ENCODE measurements at places on chromosomes 13 and 19.
A peak's percentile ranks its signal among the peaks of the same experiment; 100 is the strongest.

DNA sequence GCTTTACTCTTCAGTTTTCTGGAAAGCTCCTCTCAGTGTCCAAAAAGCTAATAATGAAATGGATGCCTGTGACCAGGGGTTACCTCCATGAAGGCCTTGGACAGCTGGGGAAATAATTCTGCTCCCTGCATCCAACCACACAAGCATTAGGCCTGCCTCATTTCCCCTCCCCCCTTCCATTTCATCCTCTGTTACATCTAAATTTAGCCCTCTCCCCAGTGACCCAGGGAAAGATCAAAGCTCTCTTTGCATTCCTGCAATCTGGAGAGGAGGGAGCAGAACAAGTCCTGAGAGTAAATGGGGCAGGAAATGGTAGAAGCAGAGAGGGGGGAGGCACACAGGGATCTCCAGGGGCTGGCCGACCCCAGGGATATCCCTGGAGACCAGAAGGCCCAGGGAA is 452.7 kb downstream of the TSHZ3 start:
- no peak for DNase-seq

GRCh38 chr19:47778954-47779351 is 450 bp downstream of the SELENOW start:
- no peak for DNase-seq

DNA sequence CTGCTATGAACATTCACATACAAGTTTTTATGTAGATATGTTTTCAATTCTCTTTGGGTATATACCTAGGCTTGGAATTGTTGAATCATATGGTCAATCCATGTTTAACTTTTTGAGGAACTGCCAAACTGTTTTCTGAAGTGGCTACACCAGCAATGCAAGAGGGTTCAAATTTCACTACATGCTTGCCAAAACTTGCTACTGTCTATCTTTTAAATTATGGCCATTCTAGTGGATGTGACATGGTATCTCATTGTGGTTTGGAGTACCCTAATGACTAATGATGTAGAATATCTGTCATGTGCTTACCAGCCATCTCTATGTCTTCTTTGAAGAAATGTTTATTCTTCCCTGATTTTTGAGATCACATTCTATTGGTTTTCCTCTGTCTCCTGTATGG is 860.3 kb downstream of the DIAPH3 start:
- DNase-seq: no peak

DNA sequence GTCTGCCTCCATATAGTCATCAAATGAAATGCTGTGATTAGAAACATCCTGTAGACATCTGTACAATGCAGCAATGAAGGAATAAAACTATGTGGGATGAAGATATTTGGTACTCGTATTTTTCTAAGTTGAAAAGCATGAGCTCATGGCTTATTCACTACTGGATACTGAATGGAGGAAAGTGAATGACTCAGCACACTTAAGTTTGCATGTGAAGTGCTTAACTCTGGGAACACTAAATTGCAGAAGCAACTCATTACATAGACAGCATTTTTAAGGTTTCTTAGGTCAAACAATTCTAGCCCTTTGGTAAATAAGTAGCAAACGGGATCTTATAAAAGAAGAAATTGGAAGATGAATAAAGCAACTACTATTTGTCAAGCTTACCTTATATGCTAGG is 429.0 kb upstream of the MIR17HG start:
- DNase-seq: no peak

DNA sequence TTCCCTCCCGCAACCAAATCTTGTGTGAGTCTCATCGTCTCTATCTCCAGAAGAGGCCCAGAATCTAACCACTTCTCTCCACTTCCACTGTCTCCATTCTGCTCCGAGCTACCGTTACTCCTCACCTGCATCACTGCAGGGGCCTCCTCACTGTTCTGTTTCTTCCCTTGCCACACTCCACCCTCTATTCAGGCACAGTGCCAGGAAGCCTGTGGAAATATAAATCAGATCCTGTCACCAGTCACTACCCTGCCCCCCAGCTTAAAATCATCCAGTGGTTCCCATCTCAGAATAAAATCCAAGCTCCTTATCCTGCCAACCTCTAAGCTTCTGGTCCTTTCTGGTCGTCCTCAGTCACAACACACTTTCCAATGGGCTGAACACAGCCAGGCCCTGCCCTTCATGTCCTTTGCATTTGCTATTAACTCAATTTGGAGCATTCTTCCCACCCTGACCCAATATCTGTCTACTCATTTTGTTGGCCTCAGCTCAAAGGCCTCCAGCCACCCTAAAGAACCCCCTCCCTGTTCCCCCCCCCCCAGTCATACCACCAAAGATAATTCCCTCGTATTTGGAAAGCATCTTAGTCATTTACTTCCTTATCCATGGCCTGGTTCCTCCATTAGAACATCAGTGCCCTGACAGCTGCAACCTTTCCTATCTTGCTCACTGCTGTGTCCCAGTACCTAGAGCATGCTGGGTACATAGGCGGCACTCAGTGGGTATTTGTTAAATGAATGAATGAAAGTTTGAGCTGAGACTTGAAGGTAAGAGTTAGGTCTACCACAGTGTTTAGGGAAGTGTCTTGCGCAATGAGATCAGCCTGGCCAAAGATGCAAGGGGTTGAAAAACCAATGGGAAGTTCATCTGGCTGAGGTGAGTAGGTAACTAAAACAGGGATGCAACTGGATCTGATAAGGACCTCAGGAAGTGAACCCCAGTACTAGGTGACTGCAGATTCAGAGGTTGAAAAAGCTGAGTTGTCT is 24.4 kb downstream of the ZNF175 start:
- no peak for DNase-seq

DNA sequence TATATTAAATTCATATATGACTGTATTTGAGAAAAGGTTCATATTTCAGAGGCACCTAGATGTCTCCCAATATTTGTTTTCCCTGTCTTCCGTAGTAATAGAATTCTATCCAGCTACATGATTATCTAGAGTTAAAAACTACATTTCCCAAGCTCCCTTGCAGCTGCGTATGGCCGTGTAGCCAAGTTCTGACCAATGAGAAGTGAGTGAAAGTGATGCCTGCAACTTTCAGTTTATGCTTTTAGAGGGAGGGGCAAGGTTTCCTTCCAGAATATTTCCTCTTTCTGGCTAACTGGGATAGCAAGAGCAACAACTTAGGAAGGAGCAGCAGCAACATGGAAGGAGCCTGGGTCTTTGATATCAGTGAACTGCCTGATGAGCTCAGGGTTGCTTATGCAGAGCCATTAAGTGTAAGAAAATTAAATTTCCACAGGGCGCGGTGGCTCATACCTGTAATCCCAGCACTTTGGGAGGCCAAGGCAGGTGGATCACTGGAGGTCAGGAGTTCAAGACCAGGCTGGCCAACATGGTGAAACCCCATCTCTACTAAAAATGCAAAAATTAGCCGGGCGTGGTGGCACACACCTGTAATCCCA is 23.2 kb upstream of the CYP2A13 start:
- DNase-seq: no peak

- DNase-seq: no peak
Observed at GRCh38 chr13:73722120-73722519, 412.1 kb downstream of the KLF12 start.

GRCh38 chr13:65907666-65908525 is 1322.2 kb downstream of the PCDH9 start:
- DNase-seq: no peak

DNA sequence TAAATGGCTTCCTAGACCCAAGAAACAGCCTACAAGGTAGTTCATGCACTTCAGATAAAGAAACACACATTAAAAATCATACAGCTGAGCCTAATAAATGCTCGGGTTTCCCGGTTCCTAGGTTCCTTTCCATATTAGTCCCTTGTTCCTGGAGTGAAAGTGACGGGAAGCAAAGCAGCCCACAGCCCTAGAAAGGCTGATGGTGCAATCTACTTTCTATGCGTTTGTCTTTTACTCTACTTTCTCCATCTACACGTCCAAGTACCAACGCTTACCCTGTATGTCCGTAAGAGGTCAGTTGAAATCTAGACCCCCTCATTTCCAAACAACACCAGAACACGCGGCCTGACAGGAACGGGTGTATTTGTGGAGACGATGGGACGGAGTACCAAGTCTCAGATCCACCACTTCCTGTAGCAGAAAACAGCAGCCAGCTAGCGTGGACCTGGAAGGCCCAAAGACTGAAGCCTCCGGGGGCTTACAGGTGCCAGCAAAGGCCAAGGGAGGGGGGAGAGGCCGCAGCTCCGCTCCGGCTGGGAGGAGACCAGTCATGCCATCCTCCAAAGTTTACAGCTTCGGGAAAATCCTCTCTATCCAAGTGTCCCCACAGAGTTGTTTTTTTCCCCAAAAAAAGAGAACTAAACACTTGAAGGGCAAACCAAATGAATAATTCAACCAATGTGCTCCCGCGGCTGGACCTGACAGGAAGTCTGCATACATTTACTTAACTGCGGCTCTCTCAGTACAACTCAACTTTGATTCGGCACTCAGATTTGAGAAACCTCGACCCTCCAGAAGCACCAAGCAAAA is 34.1 kb downstream of the STK24 start:
- DNase-seq: no peak

GRCh38 chr13:43242040-43242439 is 218.7 kb downstream of the DNAJC15 start:
- no peak for DNase-seq

GRCh38 chr19:18203408-18203862 is 407 bp downstream of the RAB3A start:
- DNase-seq: no peak

DNA sequence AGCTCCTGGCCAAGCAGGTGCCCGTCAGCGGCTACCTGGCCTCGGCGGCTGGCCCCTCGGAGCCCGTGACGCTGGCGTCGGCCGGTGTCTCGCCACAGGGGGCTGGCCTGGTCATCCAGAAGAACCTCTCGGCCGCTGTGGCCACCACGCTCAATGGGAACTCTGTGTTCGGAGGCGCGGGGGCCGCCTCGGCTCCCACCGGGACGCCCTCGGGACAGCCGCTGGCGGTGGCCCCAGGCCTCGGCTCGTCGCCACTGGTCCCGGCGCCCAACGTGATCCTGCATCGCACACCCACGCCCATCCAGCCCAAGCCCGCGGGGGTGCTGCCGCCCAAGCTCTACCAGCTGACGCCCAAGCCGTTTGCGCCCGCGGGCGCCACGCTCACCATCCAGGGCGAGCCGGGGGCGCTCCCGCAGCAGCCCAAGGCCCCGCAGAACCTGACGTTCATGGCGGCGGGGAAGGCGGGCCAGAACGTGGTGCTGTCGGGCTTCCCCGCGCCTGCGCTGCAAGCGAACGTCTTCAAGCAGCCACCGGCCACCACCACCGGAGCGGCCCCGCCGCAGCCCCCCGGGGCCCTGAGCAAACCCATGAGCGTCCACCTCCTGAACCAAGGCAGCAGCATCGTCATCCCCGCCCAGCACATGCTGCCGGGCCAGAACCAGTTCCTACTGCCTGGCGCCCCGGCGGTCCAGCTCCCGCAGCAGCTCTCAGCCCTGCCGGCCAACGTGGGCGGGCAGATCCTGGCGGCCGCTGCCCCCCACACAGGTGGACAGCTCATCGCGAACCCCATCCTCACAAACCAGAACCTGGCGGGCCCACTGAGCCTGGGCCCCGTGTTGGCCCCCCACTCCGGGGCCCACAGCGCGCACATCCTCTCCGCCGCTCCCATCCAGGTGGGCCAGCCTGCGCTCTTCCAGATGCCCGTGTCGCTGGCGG is 33.0 kb upstream of the EHD2 start:
- no peak for DNase-seq

GRCh38 chr19:11141937-11142527 is 13.6 kb downstream of the SPC24 start:
- DNase-seq: no peak

DNA sequence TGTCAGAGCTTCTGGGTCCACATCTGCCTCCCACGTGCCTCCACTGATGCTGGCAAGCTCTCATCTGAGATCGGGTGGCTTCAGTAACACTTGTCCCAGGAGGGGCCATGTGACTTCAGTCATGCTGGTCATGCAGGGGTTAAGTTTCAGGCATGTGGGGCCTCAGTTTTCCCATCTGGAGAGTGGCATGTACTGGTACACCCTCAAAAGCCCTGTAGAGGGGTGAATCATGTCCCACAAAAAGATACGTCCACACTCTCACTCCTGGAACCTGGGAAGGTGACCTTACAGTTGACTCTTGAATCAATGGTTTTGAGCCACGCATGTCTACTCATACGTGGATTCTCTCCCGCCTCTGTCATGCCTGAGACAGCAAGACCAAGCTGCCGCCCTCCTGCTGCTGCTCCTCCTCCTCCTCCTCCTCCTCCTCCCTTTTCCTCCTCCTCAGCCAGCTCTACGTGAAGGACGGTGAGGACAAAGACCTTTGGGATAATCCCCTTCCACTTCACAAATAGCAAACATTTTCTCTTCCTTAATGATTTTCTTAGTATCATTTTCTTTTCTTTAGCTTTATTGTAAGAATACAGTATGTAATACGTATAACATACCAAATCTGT is 53.7 kb downstream of the COMP start:
- DNase-seq: no peak

GRCh38 chr19:8161135-8161646 is 11.8 kb upstream of the FBN3 start:
- peak; percentile 94 for DNase-seq

DNA sequence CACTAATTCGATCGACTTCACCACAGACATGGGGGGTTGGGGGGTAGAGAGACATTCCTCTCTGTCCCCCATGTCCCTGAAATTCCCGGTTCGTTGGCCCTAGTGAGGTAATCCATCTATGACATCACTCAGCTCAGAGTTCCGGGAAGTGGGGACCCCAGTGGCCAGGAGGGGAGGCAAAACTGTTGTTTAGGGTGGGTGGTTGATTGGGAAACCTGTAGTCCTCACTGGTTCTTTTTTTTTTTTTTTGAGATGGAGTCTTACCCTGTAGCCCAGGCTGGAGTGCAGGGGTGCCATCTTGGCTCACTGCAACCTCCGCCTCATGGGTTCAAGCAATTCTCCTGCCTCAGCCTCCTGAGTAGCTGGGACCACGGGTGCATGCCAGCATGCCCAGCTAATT is at the start of gene ARRDC5:
ARRDC5 (minus strand) TSS at position 101 of the 400 bp plus-strand sequence; CDS start at position 30, 71 bp downstream.
- DNase-seq: no peak

DNA sequence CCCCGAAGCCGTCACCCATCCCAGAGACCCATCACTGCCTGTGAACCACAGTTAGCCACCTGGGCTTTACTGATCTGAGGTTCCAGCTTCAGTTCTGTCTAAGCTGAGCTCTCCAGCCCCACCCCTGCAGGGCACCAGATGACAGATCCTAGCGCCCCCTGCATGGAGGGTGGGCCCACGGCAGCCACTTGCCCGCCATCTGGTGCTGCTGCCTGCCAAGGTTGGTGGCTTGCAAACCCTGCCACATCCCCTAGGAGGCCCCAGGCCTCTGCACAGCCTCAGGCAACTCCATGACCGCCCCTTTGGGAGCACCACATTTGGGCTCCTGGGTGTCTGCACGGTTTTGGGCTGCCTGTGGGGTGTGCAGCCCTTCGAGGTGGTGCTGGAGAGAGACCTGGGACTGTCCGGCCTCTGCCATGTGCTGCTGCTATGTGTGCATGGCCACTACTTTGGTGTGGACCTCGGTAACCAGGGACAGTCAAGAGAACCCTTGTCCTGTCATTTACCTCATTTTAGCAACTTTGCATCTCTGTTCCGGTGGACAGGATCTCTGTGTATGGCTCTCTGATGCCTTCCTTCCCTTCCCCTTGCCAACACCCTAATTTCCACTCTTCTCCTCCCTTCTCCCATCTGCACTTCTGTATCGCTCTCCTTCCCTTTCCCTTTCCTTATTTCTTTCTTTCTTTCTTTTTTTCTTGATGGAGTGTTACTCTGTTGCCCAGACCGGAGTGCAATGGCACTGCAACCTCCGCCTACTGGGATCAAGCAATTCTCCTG is 17.4 kb upstream of the SDHAF1 start:
- peak; percentile 9 for DNase-seq

- DNase-seq: no peak
Observed at GRCh38 chr13:41352935-41353840, 42.1 kb downstream of the NAA16 start.
